Stimulated activated CD4-positive, alpha-beta T cell treated with anti-CD3 and anti-CD28 coated beads, Interleukin-12 subunit alpha, Interleukin-12 subunit beta, amount 100 ng/mL, for 24 hours (primary cell): ENCODE measurements at places on chromosomes 6 and 20.
A peak's percentile ranks its signal among the peaks of the same experiment; 100 is the strongest.

DNA sequence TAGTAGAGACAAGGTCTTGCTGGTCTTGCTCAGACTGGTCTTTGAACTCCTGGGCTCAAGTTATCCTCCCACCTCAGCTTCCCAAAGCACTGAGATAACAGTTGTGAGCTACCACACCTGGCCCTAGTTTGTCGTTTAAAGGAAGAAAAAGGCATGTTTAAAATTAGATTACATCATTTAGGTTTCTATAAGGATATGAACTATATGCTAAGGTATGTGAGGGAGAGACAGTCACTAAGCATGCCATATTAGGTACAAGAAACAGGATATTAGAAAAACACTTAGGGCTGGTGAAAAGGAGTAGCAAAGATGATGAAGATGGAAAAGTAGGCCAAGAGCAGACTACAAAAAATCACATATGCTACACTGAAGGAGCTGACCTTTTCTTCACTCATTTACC lies 106.4 kb downstream of the ASCC3 start:
- no peak for DNase-seq

- DNase-seq: no peak
Observed at GRCh38 chr20:17939622-17940223, 28.9 kb downstream of the SNX5 start.

GRCh38 chr20:58714340-58714922 lies 21.8 kb downstream of the NPEPL1 start:
- DNase-seq: no peak

GRCh38 chr6:159483259-159483658 lies 209.8 kb downstream of the SOD2 start:
- no peak for DNase-seq

- DNase-seq: no peak
Observed at GRCh38 chr6:317448-318144, 25.3 kb downstream of the DUSP22 start.

GRCh38 chr6:38527371-38527770 lies 112.4 kb downstream of the BTBD9 start:
- DNase-seq: no peak

DNA sequence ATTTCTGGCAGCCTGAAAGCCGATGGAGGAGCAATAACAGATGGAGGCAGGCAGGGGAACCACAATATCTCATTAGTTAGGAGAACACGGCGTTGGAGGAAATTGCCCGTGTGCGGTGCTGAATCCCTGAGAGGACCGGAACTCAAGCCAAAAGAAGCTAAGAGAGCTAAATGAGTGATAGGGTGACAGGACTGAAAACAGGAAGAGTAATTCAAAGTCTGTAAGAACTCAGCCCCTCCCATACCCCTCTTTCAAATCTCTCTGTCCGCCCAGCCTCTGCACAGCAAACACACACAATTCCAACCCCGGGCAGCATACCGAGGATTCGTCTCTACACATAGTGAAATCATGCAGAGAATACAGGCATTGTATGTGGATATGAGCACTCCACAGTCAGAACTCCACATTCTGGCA lies 2.6 kb upstream of the IPCEF1 start:
- no peak for DNase-seq

GRCh38 chr6:79392094-79392493 lies 145.1 kb downstream of the LCA5 start:
- no peak for DNase-seq

- DNase-seq: no peak
Observed at GRCh38 chr6:118134736-118135135, 227.7 kb downstream of the SLC35F1 start.

DNA sequence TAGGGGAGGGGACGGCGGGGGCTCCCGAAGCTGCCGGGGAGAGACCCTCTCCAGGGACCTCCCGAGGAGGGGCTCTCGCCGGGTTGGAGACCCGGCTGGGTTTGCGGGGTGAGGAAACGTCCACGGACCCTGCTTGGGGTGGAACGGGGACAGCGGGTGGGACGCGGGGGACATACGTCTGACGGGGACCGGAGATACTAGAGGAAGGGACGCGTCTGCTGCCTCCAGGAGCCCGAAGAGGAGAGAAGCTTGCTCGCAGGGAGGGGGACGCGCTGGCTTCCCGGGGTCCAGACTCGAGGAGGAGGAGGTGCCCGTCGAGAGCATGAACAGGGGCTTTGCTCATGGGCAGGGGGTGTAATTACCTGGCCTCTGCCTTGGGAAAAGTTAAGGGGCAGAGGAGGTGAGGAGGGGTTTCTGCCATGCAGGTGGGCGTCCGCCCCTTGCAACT lies 593 bp downstream of the DNMT3B start:
- DNase-seq: no peak

GRCh38 chr6:9789201-9789600 lies 625.7 kb downstream of the TFAP2A start:
- DNase-seq: no peak

- no peak for DNase-seq
Observed at GRCh38 chr6:17100806-17101205, 1.0 kb upstream of the STMND1 start.

DNA sequence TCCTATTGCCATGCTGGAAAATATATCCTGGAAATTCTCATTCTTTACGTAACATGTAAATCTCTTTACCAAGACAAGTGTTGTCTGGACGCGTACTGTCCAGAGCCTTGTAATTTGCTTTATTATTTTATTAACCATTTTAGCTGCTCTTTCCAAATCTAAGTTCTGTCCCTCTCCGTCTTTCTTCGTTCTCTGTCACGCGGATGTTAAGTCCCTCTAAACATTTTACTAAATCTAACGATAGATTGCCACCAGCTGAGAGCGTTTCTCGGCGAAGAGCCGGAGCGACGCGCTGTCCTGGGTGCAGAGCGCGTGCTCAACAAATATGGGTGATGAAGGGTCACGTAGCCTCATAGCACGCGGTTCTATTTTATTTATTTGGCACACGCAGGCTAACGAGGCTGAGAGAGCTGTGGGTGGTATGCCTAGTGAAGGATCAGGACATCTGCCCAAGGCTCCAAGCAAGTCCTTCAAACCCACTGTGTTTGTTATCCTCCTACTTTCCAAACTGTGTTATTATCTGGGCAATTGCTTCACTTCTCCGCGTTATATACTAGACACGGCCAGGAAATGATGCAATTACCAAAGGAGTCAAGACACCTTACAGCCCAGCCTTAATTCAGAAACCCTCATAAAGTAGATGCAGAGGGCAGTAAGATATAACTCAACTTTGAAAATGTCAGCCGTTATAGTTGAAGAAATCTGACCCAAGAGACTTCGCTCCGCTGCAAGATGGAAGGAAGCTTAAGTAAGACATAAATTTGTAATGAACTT lies 10.0 kb upstream of the NCOA7 start:
- peak; percentile 37 for DNase-seq

DNA sequence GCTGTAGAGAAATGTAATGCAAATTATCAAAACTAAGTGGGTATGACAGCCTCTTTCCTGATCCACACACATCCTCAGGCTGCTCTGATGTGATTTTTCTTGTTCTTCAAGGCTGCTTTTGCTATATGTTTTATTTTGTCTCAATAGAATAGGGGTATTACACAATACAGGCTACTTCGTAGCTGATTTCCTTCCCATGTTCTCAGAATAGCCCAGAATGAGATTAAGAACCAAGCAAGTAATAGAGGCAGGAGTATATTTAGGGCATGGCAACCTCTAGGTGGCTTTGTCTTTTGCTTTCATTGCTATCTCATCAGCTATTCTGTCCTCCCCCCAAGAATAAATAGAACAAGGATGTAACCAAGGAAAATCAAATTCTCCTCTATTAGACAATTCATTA lies 241.8 kb downstream of the ALDH8A1 start:
- DNase-seq: no peak

DNA sequence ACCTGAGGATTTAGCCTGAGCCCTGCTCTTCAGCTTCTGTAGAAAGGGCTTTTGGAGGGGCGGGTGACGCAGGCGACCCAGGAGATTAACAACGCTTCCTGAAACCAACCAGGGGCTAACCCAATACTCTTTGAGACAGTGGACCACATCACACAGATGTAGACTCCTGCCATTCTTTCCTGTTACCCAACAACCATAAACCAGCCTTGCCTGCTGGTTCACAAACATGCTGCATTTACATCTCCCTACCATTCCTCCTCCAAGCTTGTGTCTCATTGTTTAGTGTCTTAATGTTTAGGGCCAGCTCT lies 28.3 kb downstream of the PPP1R16B start:
- no peak for DNase-seq

DNA sequence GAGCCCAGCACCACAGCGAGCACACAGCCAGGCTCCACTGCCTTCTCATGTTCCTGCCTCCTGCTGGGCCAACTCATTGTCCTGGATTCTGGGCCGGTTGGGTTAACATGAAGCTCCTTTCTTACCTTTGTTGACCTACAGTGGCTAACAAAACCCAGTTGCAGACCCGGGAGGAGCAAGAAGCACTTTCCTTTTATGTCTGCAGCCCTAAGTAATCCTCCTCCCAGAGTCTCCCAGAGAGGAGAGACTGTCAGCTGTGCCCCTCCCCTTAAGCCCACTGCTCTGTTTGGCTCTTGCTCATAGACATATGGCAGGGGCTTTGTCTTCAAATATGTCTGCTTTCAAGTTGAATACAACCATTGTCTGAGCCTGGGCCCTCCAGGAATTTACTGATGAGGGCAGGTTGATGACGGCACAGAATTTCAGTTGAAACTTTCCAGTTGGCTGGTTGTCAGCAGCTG lies 55.2 kb downstream of the PSMB1 start:
- DNase-seq: no peak

- DNase-seq: no peak
Observed at GRCh38 chr6:4209196-4209595, 73.8 kb upstream of the ECI2 start.

- DNase-seq: no peak
Observed at GRCh38 chr20:3930265-3931206, 41.3 kb downstream of the PANK2 start.

GRCh38 chr6:75377386-75377785 lies 92.8 kb upstream of the TMEM30A start:
- no peak for DNase-seq

DNA sequence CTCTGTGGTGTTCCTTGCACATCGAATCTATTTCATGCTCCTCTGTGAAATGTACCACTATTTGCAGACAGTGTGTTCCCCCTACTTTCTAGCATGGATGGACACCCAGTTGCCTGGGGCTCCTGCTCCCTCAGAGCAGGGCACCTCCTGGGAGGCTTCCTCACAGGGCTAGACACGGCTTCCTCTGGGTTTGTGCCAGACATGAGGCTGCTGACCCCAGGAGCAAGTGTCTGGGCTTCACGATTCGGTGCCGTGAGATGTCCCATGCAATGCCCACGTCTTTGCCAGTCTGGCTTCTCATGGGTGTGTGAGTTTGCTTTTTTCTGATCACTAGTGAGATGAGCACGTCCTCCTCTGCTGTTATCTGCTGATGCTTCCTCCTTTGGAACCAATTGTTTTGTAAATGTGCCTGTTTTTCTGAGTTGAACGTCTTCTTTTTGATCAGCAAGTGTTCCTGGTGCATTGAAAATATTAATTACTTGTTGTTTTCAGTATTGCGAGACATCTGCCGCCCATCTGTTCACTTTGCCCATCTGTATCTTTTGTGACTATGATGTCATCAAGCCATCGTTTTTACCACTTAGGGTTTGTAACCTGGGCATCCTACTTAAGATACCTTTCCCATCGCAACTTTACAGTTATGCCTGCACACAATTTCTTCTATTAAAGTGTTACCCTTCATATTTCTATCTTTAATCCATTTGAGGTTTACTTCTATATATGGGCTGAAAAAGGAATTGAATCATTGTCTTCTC lies 92.0 kb downstream of the TTLL2 start:
- DNase-seq: no peak

GRCh38 chr6:54776891-54777290 lies 69.7 kb upstream of the FAM83B start:
- DNase-seq: no peak

GRCh38 chr6:46039646-46040045 lies 24.0 kb upstream of the CLIC5 start:
- DNase-seq: no peak

GRCh38 chr6:26464014-26464413 lies 6.3 kb downstream of the BTN2A1 start:
- no peak for DNase-seq

DNA sequence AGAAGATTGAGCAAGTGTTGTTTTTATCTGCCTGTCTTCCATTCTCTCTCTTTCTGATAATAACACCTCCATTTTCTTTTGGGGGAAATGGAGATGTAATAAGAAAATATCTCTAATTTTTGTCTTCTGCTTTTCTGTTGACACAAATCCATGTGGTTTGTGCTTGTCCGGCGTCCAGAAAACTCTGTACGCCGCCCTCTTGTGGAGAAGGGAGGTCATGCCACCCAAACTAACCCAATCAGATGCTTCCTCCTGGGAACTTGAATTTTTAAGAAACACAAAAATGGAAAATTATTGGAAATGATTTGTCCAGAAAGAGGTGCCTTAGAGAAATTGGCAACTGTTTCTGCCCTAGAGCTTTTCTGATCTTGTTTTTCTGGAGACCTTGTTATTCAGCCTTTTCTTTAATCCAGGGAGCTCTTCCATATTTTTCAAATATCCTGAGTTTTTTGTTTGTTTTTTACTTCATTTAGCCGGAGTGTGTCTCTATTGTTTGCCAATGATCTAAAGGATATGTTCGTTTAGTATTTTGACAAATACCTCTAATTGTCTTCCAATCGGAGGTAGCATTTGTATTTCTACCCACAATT lies 17.8 kb upstream of the FNDC1 start:
- peak; percentile 39 for DNase-seq

DNA sequence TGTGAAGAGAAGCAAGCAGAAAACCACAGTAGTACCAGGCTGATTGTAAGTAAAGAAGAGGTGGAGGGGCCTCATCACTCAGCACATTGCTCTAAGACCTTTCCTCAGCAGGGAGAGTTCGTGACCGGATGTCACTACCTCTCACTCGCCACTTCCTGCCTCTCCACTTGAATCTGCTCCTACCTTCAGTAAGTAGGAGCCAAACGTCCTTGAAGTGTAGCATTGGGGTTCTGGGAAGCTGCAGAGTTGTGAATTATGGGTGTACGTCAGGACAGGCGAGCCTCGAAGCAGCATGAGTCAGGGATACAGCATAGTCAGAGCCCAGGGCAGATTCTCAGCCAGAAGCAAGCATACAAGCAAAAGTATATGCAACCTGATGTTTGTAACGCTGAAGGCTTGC lies 224.9 kb downstream of the PHACTR1 start:
- DNase-seq: no peak

- no peak for DNase-seq
Observed at GRCh38 chr20:47215653-47216397, 140.7 kb downstream of the ZMYND8 start.

GRCh38 chr6:144265390-144265789 lies 19.7 kb upstream of the UTRN start:
- no peak for DNase-seq

GRCh38 chr6:161415302-161415855 lies 141.5 kb upstream of the AGPAT4 start:
- no peak for DNase-seq

DNA sequence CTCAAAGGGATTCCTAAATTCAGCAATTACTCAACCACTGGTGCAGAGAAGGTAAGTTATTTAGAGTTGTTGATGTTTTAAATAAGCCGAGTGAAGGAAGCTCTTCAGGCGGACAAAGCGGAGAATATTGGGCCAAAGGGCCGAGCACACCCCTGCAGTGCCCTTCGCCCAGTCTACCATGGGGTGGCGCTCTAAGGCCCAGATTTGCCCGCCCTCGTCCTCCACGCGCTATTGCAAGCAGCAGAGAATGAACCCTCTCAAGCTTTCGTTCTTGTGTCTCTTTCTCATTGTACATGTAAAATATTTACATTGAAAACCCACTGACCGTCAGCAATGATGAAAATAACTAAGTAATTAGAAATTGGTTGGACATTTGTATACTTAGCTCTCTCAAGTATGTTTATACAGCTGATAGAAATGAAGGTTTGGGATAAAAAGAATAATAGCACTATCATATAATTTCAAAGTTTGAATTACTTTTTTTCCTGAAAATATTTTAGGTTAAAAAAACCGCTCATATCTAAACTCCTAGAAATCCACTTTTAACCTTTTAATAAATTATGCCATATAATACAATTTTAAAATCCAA lies 195.0 kb upstream of the CEP162 start:
- no peak for DNase-seq
